Smooth muscle cell of the pulmonary artery (primary cell): ENCODE measurements at places on chromosomes 2 and 18. TPM values are rescaled to one million over a fixed set of nuclear protein-coding genes. Genes with fewer than 3 reads are reported as not detected.

The ABCG5 gene
- total RNA-seq, result not detected in 2 replicates

The EVX2 gene
- not detected in 2 replicates for total RNA-seq

The IL1R2 gene
- total RNA-seq, result 0.13 and 0.33 TPM in 2 replicates

The SCN3A gene
- 0.40 and 0.85 TPM in 2 replicates for total RNA-seq

The CGREF1 gene
- 30.5 and 40.8 TPM in 2 replicates for total RNA-seq

The GAREM1 gene
- total RNA-seq, result 3.2 and 3.5 TPM in 2 replicates

The PDE11A gene
- 0.20 and 0.50 TPM in 2 replicates for total RNA-seq

The AFG3L2 gene
- total RNA-seq, result 37.5 and 39.8 TPM in 2 replicates

The TEX44 gene
- total RNA-seq, result not detected in 2 replicates

The TMBIM1 gene
- total RNA-seq, result 297 and 397 TPM in 2 replicates

The INPP5D gene
- total RNA-seq, result 0.59 and 0.65 TPM in 2 replicates

The ARHGEF4 gene
- 4.7 and 13.2 TPM in 2 replicates for total RNA-seq

The CKAP2L gene
- 1.3 and 4.0 TPM in 2 replicates for total RNA-seq

The IL37 gene
- not detected in 2 replicates for total RNA-seq

The EFEMP1 gene
- total RNA-seq, result 3,446 and 3,873 TPM in 2 replicates

The DAW1 gene
- total RNA-seq, result 2.0 and 2.5 TPM in 2 replicates

The HOXD10 gene
- not detected in 2 replicates for total RNA-seq

The SH2D6 gene
- 0.36 TPM in 1 of 2 replicates, not detected in the other for total RNA-seq

The CCDC150 gene
- total RNA-seq, result 3.0 and 3.5 TPM in 2 replicates

The FAM110C gene
- 0.07 and 1.1 TPM in 2 replicates for total RNA-seq

The UGT1A4 gene
- not detected in 2 replicates for total RNA-seq

The ANAPC1 gene
- 49.9 and 52.5 TPM in 2 replicates for total RNA-seq

The DSG1 gene
- total RNA-seq, result not detected in 2 replicates

The LDAH gene
- total RNA-seq, result 24.0 and 30.9 TPM in 2 replicates

The GLI2 gene
- 8.9 and 10.0 TPM in 2 replicates for total RNA-seq

The HOXD12 gene
- total RNA-seq, result not detected in 2 replicates

The SLC35F6 gene
- total RNA-seq, result 30.0 and 37.6 TPM in 2 replicates

The MEIS1 gene
- 23.6 and 55.8 TPM in 2 replicates for total RNA-seq

The LRRTM4 gene
- 0.07 TPM in 1 of 2 replicates, not detected in the other for total RNA-seq
